ENCODE measurements at places on chromosomes 5 and 9. TPM values are rescaled to one million over a fixed set of nuclear protein-coding genes. Genes with fewer than 3 reads are reported as not detected.

PCDHA1 gene
- not detected for total RNA-seq

DNA sequence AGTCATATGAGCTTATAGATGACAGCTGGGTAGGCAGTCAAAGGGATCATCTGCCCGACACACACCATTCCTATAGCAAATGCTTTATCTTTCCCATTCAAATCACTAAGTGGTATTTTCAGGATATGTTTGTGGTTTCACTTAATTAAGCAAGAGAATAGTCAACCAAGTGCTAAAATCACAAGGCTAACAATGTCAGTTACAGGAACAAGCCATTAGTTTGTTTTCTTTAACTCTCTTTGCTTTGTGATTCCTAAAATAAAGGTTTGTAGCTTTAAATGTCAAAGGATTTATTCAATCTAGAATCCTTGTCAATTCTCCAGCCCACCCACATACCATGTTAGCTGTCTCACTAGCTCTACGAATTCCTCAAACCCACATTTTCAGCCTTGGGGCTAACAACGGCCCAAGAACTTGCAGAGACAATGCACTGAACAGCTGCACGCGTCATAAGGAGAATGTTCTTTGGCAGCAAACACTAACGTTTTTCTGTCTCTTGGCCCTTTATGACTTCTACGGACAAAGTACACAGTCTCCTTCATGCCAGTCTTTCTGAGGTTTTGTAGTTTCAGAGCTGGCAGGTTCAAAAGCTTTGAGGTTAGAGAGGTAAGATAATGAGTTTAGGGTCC is 56.6 kb downstream of the ELAVL2 start:
- no peaks in the 10 kb centered on the region for H3K27me3 ChIP-seq
- H3K27ac ChIP-seq = no peak overlapping the region
- no peak overlapping the region for H3K4me3 ChIP-seq
- no peak for DNase-seq
- H3K36me3 ChIP-seq = no peaks in the 10 kb centered on the region

DNA sequence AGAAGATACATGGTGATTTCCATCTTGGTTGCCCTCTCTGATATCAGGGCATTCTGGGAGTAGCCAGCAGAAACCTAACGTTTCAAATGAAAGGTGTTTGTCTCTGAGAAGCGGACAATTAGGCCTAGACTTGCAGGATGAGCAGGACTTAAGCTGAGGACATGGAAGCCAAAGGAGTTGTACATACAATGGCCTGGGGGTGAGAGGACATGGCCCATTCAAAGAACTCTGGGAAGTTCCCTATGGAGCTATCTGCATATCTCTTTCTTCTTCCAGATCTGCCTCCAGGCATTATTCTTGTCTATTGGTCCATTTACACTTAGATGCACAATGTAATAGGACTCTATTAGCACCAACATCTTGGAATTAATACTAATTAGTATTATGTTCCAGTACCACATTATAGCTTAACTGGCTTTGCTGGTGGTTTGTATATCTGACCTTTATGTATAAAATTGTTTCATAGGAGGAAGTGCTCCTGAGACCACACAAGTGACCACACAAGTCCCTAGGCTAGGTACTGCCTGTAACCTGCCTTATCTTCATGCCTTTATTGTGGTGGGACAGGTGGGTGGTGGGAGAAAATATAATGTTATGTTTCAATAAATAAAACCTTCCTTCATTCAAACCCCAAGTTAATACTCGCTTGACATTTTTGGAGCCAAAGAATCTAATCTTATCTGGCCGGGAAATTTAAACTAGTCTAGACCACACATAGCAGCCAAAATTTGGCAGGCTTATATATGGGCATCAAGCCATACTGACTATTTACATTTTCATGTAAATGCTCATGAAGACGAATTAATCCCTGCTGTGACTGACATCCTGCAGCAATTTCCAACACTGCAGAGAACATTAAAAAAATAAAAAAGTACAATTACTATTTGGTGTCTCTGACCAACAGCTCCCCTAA is 52.1 kb upstream of the EQTN start:
- no peak for DNase-seq
- H3K36me3 ChIP-seq = no peaks in the 10 kb centered on the region
- H3K27me3 ChIP-seq = no peaks in the 10 kb centered on the region

DNA sequence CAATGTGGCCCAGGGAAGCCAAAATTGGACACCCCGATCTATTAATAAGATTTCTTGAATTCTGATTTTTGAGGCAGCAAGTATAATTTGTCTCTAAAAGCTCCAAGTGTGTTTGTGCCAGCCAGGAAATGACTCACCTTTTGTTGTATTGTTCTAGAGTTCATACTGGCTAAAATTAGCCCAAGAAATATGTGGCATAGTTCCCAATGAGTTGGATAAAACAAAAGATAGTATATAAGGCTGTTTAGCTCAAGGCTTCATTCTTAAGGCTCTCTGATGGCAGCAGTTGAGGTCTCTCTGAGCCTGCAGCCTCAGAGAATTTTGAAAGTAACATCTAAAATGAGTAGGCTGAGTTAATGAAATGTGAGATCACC is 21.6 kb downstream of the HMGXB3 start:
- H3K4me3 ChIP-seq = no peak overlapping the region
- H3K36me3 ChIP-seq = peaks cover 62% of the 10 kb centered on the region
- H3K27ac ChIP-seq = peak overlapping the region; percentile 27
- DNase-seq = no peak

- no peaks in the 10 kb centered on the region for H3K4me1 ChIP-seq
- DNase-seq = no peak
- no peak overlapping the region for H3K27ac ChIP-seq
These were observed 44.1 kb downstream of the VPS13A start for GRCh38 chr9:77221431-77221830.

DNA sequence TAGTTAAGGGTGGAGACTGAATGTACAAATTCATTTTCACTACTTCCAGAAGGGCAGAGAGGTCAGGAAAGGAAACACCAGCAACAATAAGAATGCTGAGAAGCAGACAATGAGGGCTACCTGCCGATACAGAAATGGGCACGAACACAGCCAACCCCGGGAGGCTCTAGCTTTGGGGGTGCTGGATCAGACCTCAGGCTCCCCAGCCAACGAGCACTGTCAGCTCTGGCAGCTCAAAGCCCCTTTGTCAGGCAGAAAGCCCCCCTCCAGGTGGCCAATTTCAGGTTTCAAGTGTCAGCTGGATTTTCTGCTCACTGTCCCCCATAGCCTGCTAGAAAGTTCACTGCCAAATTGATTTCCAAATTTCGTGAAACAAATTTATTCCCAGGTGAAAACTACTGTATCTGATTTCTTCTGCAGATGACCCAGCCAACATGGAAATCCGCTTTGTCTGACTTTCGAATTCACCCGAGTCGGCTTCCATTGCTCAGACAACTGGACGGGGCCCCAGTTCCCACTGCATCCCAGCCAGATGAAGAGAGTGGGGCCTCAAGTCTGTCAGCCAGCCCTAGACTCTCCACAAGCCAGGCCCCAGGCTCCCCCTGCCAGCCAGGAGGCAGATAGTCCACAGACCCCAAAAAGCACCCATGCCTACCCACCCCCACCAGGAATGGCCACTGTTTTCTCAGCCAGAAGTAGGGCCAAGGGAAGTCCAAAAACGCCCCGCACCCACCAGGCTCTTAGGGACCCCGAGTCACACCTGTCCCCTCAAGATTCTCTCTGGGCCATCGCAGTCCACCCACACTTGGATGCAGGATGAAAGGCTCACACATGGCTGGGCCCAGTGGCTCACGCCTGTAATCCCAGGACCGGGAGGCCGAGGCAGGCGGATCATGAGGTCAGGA is 96.5 kb upstream of the PHYKPL start:
- H3K27me3 ChIP-seq = no peaks in the 10 kb centered on the region
- no peak overlapping the region for H3K4me3 ChIP-seq
- H3K36me3 ChIP-seq = no peaks in the 10 kb centered on the region
- H3K27ac ChIP-seq = no peak overlapping the region
- DNase-seq = no peak
